MG63 (cell line): ENCODE measurements at places on chromosomes 11 and 22.
A peak's percentile ranks its signal among the peaks of the same experiment; 100 is the strongest.

- DNase-seq: peak; percentile 52
Observed at GRCh38 chr11:120660024-120660565, 148.5 kb downstream of the GRIK4 start.

DNA sequence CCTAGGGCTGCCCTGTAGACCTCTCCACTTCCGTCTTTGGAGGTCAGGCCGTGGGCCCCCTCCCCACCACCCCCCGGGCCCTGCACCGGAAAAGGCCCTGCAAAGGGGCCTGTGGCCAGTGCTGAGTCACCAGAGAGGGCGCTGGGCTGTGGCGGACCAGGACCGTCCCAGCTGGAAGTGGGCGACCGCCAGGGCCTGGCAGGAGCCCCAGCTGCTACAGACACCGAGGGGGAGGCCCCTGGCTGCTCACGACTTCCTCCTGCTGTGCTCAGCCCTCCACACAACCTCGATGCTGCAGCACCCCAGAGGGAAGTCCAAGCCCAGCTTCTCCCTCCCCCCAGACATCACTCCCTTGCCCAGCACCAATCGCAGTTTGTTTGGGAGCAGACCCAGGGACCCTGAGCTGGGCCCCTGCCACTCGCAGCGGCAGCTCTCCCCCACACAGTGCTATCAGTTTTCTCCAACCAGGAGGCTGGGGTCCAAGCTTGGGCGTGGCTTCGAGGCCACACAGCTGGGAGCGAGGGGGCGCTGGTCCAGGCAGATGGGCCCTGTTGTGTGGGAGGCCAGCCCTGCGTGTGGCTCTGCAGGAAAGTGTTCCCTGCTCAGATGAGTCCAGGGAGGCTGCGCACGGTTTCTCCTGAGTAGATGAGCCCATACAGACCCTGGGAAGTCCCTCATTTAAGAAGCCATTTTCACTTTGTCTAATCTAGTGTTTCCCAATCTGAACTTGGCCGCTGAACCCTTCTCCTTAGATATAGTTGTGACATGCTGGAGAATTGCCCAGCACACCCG lies 5.6 kb upstream of the SH3BP1 start:
- DNase-seq: peak; percentile 96

DNA sequence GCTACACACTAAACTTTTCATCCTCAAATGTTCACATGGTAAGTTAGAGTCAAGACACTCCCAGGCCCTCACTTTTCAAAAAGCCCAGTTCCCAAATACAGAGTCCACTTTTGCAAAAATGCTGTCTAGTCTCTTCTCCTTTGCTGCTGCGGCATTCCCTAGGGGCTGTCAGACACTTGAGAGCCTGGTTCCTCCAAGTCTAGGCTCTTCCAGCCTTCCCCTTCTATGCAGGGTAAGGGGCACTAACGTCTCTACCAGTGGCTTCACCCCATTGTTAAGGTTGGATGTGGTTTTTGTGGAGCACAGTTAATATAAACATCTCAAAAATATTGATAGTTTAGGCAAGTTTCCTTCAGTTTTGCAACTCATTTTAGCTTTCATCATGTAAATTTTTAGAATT lies 181.5 kb downstream of the KIF18A start:
- DNase-seq: no peak

GRCh38 chr11:65884716-65885092 lies 3.6 kb downstream of the FIBP start:
- DNase-seq: peak; percentile 75

GRCh38 chr22:45930324-45930723 lies 46.6 kb downstream of the WNT7B start:
- DNase-seq: no peak

DNA sequence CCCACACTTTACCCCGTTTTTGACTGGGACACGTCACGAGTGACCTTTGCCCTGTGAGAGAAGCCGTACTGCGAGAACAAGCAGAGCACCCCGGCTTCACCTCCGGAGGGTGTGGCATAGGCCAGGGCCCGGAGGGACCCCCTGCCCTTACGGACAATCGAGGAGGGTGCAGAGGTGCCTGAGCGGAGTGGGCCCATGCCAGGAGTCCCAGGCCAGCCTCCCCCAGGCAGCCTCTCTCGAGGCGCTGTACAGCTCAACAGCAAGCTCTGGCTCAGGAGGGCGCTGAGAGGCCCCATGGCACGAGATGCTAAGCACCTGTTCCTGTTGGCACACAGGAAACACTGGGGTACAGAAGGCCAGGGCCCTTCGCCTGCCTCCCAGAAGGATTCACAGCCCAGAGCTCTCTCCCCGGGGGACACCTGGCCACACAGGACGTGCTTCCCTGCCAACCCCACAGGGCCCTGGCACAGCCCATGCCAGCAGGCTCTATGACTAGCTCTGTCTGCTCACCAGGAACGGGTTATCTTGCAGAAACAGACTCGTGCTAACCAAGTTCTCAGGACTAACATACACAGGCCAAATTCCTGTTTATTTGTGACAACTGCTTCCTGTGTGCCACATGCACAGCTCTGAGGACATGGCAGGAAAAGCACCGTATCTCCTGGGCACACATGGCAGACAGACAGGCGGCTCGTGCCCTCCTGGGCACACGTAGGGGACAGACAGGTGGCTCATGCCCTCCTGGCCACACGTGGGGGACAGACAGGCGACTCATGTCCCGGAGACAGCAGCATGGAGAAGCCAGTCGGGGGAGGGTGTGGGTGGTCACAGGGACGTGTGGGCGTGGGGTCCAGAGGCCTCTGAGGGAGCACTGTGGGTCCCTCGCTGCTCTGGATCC lies 11.6 kb downstream of the TOLLIP start:
- DNase-seq: no peak

DNA sequence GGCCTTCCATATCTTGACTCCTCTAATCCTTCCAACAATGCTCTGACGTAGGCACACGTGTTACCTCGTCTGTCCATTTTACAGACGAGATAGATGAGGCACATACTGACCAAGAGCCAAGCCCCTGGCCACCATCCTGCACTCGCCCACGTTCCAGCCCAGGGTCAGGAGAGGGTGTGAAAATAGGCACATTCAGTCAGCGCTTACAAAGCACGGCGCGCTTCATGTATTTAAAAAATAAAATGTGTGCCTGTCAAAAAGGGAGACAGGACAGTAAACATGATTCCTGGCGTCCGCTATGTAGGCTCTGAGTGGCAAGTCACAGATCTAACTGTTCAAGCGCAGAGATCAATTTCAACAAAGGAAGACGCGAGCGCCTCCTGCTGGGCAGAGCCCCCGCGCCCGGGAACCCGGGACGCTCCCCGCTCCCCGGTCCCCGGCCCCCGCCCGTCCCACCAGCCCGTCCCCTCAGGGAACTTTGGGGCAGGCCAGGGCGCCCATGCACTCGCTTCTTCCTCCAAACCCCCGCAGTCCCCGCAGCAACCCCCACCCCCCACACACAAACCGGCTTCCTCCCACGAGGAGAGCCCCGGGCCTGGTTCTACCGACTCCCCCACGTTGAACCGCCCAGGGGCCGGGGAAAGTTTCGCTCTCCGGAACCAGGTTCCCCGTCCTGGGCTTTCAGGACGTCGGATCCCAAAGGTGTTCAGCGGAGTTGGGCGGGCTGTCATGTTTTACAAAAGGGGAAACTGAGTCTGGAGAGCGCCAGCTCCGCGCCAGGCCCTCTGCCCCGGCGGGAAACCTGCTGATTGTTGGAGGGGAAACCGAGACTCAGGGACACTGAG lies 10.4 kb upstream of the C1QTNF6 start:
- peak; percentile 72 for DNase-seq

DNA sequence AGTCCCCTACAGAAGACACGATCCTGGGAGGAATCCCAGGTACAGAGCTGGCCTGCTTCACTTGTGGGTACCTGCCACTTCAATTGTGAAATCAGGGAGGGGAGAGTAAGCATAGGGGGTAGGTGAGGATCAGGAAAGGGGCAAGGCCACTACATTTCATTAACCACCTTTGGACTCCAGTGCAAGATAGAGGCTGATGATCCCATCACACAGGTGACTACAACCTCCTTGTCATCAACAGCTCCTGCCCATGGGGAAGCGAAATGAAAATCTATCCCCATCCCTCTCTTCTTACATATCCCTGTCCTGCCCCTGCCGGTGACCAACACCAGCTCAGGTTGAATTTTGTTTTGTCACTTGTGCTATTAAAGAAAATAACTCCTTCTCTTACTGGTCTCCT lies 64.7 kb upstream of the VPREB1 start:
- DNase-seq: no peak

DNA sequence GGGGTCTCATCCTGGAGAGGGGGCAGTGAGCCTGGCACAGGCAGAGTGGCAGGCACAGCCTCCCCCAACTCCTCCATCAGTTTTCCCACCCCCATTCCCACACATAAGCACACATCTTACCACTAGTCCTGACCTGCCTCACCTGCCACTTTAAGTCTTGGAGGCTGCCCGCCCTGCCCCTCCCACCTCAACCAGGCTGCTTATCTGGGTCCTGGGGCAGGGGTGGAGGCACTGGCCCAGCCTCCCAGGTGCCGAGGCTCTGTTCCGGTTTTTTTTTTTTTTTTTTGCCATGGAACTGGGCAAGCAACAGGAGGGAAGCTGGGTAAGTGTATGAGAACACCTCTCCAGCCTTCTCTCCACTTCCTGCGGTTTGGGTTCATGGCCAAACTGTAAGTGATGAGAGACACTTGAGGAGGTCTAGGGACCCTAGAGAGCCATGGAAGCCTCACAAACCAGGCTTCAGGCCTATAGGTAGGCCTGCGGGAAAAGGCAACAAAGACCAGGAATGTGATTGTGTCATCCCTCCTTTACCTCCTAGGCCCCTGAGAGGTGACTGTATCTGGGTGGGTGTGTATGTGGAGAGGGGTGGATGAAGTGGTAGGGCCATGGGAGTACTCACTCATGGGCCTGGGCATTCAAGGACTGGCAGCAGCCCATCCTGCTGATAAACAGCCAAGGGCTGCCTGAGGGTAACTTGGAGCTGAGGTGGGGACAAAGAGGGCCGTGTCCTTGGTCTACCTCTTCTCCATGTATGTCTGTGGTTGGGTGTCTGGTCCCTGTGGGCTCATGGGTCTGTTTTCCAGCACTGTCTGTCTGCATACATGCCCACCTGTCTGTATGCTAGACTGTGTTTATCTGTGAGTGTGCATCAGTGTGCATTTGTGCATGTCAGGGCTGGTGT lies 22.6 kb downstream of the PHLDB1 start:
- DNase-seq: no peak

- no peak for DNase-seq
Observed at GRCh38 chr22:48744967-48745841, 1082.5 kb downstream of the BRD1 start.
